LoVo (cell line): ENCODE measurements at places on chromosomes 16 and 17.

- DNase-seq: no peak
These were observed 195.5 kb upstream of the TNRC6C start for GRCh38 chr17:77763023-77763422.

DNA sequence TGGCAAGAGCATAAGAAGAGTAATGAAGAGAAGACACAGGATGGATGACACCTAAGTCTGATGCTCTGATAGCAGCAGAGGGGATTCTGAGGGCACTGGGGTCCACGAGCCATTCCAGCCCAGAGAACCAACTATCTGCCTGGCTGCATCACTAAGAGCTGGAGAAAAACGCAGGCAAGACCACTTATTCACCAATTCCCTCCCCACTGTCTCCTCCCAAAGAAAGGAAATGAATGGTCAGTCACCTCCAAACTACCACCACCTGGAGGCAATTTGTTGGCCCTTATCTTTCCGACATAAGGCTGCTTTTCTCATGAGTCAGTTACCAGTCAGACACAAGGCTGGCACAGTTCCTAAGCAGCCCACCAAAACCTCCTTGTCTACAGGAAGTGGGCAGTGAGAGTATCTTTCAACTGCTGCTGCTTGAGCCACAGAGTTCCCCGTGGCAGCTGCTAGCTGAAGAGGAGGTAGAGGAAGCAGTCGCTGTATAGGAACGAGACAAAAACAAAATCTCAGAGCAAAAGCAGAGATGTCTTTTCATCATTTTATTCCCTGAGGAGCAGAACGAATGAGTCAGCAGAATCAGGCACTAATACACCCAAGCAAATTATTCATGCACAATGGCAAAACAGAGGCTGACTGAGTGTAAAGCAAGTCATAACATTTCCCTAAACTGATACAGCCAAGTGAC is 111.1 kb downstream of the SMG6 start:
- DNase-seq: no peak

DNA sequence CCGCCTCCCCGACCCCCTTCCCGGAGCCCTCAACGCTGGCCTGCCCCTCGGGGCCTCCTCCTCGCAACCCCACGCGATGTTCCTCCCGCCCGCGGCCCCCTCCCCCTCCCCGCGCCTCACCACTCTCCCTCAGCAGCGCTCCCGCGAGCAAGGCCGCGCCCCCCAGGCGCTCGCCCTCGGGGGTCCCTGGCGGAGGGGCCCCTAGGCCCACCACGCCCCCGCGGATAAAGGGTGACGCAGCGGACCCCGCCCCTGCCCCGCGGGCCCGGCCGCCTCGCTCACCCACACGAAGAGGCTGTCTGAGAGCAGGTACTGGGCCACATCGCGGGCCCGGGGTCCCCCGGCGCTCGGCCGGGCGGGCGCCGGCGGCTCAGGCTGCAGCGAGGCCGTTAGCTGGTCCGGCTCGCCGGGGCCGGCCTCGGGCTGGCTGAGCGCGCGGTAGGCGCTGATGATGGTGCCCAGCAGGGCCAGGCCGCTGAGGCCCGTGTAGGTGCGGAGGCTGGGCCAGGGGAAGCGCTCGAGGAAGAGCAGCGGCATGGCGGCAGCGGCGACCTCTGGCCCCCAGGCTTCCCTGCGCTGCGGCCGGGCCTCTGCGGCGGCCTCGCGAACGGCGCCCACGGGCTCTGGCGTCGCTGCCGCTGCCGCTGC is 430 bp downstream of the AMFR start:
- no peak for DNase-seq

DNA sequence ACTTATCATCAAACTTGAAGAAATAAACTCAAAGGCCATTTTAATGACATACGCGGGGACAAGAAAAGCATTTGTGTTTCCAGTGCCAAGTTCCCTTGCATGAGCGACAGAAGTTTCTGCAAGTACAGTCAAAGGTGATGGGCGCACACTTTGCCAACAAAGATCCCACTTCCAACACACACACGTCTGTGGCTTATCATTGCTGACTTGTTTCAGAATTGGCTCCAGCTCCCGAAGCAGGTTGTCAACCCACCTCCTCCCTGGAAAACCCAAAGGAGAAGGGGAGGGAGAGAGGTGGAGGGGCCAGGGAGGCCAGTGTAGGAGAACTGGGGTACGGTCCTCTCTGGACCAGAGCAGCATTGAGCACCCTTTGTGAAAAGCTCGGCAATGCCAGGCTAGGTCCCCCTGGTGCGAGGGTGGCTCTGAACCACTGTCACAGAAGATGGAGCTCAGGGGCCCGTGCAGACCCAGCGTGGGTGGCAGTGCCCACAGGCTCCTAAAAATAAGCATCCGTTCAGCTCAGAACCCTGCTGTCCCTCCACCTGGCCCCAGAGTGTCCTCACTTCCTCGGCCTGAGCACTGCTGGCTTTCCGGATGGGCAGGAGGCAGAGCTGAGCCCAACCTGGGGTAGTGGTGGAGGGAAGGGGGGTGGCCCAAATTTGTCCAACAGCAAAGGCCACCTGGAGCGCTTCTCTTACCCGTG is 33.2 kb downstream of the RBFOX3 start:
- DNase-seq: no peak

DNA sequence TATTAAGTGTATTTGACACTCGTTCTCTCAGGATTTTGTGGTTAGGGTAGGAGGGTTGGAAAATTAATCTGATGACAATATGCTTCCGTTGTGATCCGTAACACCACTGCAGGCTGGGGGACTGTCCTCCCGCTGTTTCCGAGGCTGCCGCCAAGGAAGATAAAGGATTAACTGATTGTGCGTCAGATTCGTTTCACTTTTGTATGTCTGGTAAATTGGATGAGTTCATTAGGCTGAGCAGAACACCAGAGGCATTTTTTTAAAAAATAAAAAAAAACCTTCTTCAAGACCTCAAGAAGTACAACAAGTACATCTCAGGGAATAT is 486.7 kb upstream of the SALL1 start:
- no peak for DNase-seq

DNA sequence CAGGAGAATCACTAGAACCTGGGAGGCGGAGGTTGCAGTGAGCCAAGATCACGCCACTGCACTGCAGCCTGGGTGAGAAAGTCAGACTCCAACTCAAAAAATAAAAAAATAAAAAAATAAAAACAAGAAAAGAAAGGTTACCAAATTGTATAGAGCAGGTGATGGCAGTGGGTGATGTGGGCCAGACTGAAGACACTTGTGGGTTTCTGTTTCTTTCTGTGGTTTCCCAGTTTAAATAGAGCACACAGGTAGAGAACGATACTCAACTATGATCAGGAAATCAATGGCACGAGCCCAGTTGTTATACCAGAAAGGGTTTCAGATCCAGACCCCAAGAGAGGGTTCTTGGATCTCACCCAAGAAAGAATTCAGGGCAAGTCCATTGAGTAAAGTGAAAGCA is 32.6 kb downstream of the NUBP1 start:
- no peak for DNase-seq

DNA sequence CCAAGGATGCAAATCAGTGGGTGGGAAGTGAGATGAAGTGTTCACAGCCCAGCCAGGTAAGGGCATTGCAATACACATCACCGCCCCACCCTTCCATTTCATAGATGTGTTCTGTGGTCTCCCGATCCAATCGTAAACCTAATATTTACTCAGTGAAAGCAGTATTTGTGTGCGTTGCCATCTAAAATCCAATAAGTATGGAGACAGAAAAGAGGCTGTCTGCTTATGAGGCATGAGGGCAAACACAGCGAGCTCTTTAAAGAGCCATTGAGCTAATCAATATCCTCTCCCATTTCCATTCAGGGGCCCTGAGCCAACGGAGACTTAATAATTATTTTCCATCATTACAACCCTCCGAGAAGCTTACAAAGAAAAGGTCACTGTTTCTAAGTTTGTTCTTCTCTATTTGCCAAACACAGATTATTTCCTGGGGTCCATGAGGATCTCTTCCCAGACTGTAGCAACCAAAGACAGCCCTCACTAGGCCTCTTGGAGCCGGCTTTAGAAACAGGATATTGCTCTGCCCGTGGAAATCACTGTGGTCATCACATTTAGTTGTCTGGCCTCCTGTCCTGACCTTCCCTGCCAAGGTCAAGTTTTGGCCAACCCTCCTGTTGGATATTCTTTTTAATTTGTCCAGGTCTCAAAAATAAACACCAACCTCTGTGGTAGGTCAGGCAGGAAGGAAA is 120.1 kb downstream of the SLC39A11 start:
- no peak for DNase-seq

GRCh38 chr16:72094266-72094610 is 591 bp downstream of the DHX38 start:
- no peak for DNase-seq

DNA sequence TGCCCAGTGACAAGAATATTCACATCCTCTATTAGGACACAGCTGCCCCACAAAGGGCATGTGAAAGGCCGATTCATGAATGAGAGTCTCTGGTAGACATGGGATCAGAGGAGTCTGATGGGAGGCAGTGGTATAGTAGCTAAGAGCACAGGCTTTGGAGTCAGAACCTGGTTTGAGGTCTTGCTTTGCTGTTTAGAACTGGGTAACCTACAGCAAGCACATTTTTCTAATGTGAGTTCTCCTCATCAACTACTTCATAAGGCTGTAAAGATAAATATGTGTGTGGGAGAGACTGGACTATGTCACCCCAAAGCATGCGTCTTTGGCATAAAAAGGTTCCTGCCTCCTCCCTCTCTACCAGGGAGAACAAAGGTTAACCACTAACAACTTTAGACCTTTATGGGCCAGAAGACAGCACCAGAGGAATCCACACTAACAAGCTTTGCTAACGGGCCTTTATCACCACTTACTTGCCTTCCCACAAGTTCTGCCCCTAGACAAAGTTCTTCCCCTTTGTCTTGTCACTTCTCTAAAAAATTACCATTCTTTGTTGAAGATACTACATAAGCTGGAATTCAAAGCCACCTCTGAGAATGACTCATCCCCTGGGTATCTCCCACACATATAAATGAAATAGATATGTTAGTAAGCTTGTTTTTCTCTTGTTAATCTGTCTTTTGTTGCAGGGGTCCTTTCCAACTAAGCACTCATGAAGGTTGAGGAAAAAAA is 21.1 kb downstream of the CDR2 start:
- peak; percentile 57 for DNase-seq

DNA sequence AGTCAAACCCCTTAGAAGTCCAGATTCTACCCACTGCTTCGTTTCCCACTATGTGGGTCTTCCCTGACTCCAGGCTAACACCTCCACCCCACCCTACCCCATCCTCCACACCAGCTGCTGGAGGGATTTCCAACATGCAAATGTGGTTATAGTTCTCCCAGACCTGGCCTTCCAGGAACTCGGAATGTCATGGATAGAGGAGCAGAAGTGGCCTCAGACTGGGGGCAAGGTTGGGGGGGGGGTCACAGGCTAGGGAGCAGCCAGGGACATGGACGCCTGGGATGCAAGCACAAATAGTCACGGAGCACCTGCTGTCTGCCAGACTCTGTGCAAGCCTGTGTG is 2.0 kb downstream of the CAMKK1 start:
- DNase-seq: no peak

DNA sequence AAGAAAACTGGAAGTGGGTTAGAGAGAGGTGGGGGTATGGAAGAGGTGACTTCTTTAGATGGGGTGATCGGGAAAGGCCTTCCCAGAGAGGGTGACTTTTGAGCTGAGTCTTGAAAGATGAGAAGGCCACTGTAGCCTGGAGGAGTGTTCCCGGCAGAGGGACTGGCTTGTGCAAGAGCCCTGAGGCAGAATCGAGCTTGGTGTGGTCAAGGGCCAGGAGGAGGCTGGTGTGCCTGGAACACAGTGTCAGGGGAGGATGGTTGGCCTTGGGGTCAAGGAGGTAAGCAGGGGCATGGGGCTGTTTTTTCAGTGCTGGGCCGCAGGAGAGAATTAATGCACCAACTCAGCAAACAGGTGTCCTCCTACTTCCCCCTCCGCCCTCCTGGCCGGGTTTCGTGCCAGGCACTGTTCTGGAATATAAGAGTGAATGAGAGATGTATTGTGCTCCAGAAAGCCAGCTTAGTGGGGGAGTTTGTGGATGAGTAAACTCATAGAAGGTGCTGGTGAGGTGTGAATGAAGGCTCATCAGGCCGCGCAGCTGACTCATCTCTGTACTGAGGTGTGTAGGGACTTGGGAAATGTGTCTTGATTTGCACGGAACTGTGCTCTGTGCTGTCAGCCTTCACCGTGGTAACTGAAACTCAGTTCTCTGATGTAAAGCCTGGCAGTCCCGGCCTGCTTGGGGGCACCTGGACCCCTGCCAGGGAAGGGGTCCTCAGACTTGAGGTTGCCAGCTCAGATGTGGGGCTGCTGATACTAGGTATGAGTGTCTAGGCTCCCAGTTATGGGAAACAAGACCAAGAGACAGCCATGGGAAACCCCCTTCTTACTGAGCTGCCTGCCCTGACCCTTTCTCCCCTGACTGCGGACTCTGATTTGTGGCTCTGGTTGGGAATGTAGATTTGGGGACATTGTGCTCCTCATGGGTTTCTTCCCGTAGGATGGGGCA is 15.3 kb downstream of the KSR1 start:
- DNase-seq: no peak

DNA sequence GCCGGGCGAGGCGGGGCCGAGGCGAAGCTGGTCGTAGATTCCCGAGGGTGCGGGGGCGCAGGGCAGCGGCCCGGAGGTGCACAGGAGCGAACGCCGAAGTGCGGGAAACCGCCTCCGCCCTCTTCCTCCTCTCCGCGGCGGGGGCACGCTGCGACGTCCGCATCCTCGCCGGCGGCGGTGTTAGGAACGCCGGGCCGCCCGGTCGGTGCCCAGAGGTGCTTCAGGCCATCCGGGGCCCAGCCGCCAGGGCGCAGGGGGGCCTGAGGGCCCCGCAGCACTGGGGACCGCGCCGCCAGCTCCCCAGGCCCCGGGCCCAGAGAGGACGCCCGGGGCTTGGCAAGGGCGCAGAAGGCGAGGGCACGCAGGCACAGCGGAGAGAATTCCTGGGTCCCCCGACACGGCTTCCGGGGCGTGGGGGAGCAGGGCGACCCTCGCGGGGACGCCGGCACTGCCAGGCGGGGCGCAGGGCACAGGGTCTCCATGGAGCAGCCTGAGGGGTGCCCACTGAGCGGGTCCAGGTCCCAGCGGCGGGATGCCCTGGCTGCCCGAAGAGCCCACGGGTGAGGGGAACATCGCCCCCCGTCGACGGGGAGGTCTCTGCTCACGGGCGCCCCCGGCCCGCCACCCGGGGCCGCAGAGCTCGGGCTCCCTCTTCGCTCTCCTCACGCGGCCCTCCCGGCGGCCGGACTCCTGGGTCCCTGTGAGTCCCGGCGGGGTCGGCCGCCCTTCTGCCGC is 576 bp downstream of the EPOP start:
- DNase-seq: peak; percentile 5

DNA sequence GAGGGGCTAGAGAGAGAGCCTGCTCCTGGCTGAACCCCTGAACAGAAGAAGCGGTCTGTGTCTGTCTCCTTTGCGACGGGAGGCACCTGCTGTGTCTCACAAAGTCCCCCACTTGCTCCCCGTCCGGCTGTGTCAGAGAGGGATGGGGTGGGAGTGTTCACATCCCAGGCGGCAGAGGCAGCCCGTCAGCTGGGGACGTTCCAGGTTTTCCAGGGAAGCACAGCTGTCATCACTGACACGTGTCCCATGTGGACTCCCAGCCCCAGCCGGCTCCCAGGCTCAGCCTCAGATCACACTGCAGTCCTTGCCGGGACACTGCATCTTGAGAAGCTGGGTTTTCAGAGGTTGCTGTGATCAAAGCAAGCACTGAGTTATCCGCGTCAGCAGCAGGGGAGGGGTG is 1.6 kb downstream of the TELO2 start:
- DNase-seq: no peak

- DNase-seq: no peak
These were observed 21.0 kb upstream of the ARHGAP44 start for GRCh38 chr17:12768255-12768654.

- DNase-seq: no peak
These were observed 21.8 kb downstream of the SOX9 start for GRCh38 chr17:72142614-72143013.
